ENCODE measurements at places on chromosomes 2 and 18.

GRCh38 chr18:69265656-69266055, 135.0 kb upstream of the DOK6 start:
- no peak for DNase-seq

DNA sequence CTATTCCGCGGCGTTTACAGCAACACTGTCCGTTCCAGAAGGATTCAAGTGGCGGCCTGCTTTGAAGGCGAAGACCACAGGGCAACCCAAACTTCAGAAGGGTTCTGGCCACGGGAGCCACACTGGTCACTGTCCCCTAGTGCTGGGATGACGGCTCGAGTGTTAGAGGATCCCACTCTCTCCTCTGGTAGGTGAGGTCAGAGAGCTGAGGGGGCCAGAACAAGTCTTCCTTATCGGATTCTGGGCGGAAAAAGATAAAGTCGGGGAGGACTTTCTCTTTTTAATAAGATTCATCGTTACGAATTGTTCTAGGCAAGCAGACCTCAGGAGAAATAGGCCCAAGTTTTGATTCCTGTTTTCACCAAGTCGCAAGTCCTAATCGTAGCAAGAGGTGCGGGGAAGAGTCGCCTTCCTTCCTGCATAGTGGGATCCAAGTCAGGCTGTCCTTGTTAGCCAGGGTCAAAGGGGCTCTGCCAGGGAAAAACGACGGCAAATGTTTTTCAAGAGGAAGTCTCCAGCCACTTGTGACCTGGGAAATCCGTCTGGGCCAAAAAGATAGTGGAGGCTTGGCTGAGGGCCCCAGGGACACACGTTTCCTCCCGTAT, 864 bp upstream of the MYL12A start:
- peak; percentile 50 for DNase-seq

- no peak for DNase-seq
Observed at GRCh38 chr2:67904566-67904965, 158.2 kb downstream of the C1D start.

DNA sequence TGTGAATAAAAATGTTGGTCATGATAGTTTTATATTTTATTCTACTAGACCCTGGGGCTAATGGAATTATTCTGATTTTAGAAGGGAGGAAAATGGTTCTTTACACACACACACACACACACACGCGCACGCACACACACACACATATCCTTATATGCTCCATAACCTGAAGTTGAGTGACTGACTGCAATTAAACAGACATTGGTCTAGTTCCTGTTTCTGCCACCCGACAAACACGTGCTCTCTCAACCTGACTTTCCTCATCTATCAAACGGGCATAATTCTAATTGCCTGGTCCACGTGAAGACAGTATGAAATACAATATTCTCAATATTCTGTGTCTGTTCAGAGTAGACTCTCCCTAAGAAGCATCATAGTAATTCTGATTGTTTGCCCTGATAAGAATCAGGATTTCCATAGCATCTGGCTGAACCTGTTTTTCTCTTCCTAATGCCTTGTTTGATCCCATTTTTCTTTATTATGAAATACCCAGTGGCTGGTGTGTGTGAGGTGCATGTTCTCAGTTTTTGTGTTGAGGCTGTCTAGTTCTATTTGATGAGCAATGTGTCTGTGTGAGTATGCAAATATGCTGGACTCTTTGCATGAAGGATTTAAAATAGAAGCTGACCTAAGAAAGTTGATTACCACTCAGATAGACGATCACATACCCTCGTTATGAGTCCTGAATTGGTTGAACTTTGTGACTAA, 51.0 kb downstream of the SETBP1 start:
- no peak for DNase-seq

DNA sequence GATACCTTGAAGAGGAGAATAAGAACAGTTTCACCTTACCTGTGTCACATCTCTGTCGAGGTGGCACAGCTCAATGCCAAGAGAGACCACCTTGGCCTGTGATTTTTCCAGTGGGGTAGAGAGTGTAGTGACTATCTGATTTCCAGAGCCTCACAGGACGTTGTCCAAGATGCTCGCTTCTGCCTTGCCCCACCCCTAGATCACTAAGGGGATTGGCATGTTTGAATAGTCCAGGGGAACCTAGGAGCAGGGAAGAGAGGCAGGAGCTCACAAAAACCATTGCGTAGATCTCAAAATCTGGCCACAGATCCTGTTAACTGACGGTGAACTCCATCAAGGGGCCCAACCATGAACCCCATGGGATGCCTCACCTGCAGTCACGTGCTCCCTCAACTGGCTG, 24.2 kb downstream of the TMEM178A start:
- no peak for DNase-seq

- no peak for DNase-seq
Observed at GRCh38 chr2:88857951-88858411, 166.5 kb downstream of the RPIA start.

DNA sequence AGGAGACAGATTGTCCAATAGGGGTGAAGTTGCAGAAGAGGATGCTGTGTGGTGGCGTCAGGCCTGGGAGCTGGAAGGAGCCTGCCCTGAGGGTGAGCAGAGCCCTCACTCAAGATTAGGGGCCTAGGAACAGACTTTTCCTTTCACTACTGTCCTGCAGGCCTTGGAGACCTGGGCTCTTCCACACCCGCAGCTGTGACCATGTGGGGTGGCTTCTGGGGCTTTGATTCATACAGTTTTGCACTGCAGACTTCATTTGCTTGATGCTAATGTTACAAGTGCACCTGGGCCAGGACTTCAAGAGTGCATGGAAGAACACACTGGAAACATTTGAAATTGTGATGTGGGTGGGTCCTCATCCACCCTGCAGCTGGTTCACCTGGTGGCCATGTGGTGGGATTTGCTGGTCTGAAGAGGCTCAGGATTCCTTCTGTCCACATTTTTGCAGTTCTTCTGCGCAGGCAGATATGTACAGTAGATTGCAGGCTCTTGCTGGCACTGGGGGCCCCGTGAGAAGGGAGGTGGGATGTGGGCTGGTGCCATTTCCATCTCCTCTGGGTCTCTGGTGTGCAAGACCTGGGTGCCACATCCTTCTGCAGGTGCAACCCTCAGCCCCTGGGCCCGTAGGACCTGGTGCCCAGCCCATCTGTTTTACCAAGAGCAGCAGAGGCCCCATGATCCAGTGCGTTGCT, 9.9 kb downstream of the GLI2 start:
- no peak for DNase-seq

DNA sequence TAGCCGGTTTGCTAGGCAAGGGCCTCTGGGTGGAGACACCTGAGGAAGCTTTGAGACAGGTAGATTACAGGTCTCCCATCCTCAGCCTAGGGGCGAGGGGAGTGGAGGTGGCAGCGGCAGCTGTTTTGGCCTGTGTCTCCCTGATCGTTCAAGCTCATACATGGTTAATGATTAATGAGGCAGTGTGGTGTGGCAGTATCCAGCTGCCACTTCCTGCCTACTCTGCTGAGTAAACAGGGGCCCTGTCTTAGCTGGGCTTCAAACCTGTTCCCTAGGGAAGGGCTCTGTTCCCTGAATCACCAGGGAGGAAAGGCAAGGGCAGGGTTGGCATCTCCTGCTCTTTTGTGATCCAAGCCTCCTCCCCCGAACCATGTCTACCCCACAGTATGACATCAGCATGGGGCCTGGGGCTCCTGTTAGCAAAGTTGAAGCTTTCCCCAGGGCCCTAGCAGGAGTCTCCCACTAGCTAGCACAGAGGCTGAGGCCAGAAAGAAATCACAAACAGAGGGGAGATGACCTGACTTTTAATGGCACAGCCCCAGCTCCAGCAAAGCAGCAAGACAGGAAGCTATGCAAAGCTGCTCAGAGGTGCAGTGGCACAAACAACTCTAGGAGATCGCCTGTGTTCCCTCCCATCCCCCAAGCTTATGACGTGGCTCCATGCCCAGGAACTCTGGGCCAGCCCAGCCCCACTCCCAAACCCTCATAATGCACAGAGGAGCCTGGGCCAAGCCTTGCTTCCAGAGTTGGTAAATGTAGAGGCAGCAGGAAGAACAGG, 3.7 kb upstream of the TUBA4B start:
- peak; percentile 39 for DNase-seq

DNA sequence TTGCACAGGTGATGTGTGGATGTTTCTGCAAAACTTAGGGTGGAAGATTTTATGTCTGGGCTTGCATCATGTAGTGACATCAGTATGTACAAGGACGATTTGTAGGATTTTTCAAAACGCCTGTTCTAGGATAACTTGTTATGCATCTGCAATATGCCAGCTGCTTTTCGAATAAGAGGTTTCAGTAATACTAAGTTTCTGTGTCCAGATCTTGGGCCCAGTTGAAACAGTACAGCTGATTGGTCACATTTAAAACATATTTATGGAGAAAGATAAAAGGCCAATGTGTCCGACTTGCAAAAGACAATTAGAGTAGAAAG, 1.2 kb downstream of the PTPN4 start:
- DNase-seq, result no peak

DNA sequence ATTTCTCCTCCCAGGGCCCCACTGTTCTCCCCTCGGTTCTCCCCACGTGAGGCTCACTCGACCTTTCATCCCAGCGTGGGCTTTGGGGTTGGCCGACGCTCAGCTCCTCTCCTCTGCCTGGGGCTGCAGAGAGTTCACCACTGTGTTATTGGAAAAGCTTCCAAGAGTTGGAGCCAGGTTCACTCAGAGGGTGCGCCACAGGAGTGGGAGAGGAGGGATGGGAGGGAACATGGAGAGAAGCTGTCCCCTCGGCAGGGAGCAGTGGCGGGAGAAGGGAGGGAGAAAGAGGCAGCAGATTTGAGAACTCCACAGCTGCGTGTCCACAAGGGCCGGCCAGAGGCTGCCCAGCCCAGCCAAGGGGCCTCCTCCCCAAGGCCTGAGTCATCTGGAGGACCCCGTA, 197.1 kb upstream of the SMAD2 start:
- no peak for DNase-seq

- no peak for DNase-seq
Observed at GRCh38 chr2:190685333-190685732, 36.5 kb downstream of the NAB1 start.

DNA sequence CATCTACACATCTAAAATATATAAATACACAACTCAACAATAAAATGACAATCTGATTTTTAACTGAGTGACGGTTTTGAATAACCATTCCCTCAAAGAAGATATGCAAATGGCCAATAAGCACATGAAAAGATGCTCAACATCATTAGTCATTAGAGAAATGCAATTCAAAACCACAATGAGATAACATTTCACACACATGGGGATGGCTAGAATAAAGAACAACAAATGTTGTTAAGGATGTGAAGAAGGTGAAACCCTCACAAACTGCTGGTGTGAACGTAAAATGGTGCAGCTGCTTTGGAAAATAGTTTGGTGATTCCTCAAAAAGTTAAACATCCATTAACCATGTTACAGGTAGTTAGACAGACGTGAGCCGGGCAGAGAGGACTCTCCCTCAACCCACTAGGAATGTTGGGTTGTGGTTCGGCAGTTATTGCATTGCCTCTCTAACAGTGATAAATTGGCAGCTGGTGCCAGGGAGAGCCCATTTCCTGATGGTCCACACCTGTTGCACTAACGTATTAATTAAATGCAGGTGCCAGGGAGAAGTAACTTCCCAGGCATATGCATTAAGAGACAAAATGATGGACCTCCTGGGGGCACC, 22.3 kb upstream of the DUSP2 start:
- no peak for DNase-seq

- DNase-seq, result peak; percentile 58
Observed at GRCh38 chr2:10141736-10142639, 19.4 kb downstream of the RRM2 start.

- DNase-seq, result no peak
Observed at GRCh38 chr18:44855681-44856080, 175.0 kb downstream of the SETBP1 start.

- DNase-seq, result no peak
Observed at GRCh38 chr18:24878289-24878688, 417.9 kb downstream of the HRH4 start.

DNA sequence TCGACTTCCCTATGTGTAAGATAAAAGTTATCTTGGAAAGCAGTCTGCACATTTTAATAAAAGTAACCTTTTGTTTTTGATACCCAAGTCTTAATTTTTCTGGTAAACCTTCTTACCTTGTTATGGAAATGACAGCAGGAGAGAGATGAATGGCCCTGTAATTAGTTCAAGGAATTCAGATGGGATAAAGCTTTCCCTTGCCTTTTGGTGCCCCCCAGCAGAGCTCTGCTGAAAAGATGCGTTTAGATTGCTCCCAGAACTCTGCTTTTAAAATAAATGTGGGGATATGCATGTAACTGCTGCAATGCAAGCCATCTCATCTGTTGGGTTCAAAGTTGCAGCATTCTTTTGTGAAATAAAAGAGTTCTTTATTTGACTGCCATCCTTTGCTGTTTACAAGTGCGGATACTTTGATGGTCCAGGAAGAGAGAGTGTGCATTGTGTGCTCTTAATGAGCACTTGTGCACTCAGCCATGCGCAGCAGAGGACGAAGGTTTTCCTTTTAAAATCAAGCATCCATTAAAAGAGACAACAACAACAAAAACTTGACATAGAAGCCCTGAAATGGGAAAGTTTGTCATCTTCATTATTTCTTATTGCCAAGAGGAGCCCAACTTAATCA, 176.7 kb upstream of the ST6GAL2 start:
- no peak for DNase-seq

GRCh38 chr2:102159295-102159694, 16.7 kb downstream of the IL1R1 start:
- DNase-seq, result no peak

DNA sequence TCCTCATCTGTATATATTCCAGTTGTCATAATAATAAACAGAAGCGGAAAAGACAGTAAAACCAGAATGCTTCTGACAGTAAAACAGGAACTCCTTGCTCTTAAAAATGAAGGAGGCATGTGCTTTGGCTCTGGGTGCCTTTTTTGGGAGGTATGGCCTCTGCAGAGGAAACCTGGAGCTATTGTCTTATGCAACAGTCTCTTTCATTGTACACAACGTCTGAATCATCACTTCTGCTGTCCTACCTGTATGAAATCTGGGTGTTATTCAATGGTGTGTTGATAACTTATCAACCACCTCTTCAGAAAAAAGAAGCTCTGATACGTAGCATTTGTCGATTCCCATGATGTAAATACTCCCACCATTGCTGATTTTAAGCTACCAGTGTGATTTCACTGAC, 64.8 kb downstream of the CDCA7 start:
- no peak for DNase-seq

DNA sequence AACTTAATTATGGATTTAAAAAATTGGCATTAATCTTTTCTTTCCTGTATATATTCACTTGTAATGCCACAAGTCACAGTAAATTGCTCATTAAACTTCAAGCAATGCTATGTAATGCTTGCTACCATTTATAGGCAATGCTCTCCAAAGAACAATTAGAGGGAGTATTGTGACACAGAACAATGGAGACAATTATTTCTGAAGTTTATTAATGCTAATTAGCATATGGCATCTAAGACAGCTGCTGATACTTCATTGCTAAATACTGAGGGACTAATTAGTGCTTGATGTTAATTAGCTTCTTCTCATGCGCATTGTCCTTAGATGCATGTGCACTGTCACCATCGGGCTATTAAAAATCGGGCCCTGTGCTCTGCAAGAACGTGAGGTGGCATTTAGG, 1012.8 kb downstream of the SOCS6 start:
- no peak for DNase-seq

GRCh38 chr18:78903436-78904178, 76.0 kb upstream of the SALL3 start:
- no peak for DNase-seq

GRCh38 chr2:147288131-147288530, 556.7 kb upstream of the ACVR2A start:
- no peak for DNase-seq

Data from activated T-cell treated with anti-CD3 and anti-CD28 coated beads, Interleukin-2, amount 50 U/mL, for 48 hours (primary cell).